ENCODE measurements at places on chromosomes 1 and 21.

DNA sequence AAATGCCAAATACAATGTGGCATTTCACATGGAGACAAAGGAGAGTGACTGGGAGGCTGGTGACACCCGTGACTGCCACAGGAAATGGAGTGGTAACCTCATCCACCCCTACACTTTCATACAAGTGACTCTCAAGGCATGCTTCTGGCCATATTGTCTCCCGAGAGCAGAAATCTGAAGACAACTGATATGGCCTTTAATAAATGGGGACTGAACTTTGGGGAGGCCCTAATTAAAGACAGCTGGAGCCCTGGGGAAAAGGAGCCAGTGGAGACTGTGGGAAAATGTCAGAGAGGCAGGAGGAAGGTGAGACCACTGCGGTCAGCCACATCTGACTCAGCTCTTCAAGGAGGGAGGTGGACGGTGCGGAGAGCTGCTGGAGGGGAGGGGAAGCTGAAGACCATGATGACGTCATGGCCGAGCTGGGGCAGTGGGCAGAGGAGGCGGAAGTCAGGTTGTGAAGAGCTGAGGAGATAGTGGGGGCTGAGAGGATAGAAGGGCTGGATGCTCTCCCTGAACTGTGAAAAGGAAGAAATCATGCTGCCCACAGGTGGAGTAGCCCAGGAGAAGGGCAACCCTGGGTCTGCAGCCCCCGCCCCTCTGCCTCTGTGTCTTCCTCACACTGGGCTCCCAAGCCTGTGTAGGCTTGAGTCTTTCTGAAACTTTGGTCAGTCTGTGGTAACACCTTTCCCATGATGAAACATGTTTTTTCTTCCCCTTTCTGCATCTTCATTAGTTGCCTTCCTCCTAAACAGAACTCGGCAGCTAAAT, 14.0 kb upstream of the NCF2 start:
- no peak for DNase-seq

GRCh38 chr1:45355683-45356082, 15.4 kb upstream of the MUTYH start:
- no peak for DNase-seq

DNA sequence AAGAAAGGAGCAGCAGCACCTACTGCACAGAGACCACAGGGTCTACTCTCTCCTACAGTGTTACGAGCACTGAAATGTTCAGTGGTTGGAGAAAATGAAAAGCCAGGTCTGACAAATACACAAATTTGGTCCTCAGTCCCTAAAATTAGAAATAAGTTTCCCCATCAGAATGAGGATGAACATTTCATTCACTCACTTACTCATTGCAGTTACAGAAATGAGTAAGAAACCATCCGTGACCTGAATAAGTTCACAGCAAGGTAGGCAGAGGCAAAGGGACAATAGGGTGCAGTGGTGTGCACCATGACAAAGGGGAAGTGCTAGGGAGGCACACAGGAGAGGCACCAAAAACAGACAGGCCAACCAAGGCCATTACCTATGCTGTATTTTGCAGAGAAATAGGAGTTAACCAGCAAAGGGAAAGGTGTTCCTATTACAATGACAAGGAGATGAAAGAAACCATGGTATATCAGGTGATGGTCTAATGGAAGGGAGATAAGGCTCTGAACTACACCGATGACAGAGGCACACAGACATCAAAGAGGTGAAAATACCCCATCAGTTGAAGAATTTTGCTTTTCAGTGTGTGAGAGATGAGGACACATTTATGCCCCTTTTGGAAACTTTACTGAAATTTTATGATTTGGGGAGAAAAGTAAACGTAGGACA, 29.4 kb downstream of the VAV3 start:
- no peak for DNase-seq

DNA sequence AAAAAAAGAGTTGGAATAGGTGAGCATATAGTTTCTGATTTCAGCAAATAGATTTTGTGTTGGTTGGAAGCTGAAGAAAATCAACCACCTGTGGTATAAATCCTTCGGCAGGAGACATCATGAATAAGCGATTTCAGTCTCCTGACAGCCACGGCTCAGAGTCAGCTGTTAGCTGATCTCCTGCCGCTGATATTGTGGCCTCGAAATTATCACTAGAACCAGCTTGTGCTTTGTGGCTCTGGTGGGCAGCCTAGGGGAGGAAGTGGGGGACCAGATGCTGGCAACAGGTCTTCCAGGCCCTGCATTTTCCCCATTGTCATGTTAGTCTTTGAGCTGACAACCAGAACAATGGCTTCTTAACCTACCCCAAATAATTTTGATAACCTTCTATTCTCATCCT, 842 bp upstream of the GCSAML start:
- DNase-seq = no peak

GRCh38 chr1:46446646-46447498, 42.8 kb upstream of the DMBX1 start:
- DNase-seq = peak; percentile 87

DNA sequence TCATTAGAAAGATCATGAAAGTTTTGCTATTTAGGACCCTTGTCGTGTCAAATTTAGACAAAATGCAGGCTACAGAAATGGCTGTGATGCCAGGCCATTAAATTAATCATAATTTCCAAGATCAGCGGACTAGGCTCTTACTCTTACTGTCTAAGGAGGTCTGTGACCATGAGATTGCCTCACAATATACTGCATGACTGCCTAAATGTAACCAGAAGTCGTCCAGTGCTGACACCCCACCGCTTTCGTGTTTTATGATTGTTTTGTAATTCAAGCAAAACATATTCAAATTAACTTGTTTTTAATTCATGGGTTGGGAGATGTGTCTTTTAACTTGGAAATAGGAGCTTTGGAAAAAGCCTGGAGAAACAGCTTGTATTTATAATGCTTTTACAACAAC, 947.5 kb downstream of the BRINP3 start:
- no peak for DNase-seq

- no peak for DNase-seq
Observed at GRCh38 chr1:159056069-159056698, 20.4 kb downstream of the AIM2 start.

DNA sequence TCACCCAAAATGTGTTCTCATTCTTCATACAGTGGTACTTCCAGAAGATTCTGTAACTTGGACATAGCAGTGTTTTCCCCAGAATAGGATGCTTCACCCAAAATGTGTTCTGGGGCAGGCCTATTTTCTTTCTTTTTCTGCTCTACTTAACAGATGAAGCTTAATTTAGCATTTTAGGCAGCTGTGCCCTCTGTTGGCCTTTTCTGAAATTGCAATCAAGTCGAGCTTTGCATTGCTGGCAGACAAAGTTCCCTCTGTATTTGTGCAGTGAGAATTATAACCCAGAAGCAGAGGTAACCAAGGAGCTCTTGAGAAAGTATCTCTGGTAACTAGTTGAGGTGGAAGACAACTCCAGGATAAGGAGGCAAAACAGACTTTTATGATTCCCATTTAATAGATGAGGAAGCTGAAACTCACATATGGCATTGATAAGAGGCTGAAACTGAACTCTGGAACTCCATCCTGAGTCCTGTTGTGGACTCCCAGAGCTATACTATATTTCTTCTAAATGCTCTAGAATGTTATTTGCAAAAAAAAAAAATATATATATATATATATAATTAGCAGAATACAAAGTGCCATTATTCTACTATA, 50.3 kb upstream of the L1TD1 start:
- peak; percentile 44 for DNase-seq

GRCh38 chr1:162275622-162276175, 101.0 kb downstream of the SPATA46 start:
- no peak for DNase-seq

GRCh38 chr21:42873096-42873495, 6.2 kb downstream of the WDR4 start:
- DNase-seq = no peak

DNA sequence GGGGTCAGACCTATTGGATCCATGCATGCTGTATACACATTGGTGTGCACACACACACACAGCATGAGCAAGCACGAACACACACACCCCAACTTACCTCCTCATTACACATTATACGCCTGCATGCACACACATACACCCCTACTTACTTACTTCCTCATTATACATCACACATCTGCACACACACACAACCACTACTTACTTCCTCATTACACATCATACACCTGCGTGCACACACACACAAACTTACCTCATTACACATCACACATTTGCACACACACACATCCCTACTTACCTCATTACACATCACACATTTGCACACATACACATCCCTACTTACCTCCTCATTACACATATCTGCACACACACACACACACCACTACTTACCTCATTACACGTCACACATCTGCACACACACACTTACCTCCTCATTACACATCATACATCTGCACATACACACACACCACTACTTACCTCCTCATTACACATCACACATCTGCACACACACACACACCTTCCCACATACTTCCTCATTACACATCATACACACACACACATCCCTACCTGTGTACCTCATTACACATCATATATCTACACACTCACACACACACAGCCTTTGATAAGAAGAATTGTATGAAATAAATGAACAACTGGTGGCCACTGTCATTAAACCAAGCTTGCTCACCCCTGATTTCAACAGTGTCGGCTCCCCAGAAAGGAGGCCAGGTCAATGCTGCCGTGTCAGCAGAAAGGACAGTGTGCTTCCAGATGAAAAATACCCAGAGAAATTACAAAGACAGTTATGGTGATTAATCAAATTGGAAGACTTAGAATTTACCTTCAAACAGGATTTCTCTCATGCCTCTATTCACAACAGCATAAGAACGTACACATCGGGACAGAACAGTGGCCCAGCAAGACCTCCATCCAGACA, 117.8 kb downstream of the SETD4 start:
- no peak for DNase-seq

- no peak for DNase-seq
Observed at GRCh38 chr1:66374561-66375111, 159.3 kb upstream of the SGIP1 start.

DNA sequence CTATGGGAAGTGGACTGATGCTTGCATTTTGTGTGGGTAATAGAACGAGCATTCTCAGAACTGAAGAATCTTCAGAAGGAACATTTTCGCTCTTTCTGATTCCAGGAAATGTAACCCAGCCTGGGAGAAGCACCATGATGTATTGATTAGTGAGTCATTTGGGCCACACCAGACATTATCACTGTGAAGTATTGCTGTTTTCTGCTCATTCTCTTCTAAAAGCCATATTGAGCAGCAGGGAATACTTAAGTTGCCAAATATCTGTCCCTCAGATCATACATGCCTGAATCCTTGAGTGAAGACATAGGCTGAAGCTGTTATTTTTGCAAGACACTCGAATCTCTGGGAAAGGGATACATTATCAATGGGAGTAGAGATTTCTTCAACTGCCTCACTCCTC, 213.1 kb downstream of the PCP4 start:
- no peak for DNase-seq

DNA sequence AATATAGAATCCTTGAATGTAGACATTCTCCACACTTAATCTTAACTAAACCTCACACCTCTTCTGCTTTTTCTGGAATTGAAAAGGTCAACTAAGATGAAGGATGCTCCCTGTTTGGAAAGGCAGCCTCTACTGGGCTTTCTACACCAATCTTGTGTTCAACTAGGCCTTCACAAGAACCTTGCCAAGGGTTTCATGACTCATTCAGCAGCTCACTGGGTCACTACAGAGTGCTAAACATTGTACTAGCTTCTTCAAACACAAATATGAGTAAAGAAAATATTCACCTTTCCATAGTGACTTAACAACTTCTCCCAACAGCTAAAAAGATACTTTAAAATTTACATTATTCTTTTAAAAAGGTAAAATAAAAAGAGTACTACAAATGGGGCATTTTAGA, 135.3 kb upstream of the PRMT6 start:
- DNase-seq = no peak

- no peak for DNase-seq
Observed at GRCh38 chr1:25534410-25534788, 9.0 kb upstream of the LDLRAP1 start.

GRCh38 chr1:221992427-221992826, 250.5 kb upstream of the DUSP10 start:
- DNase-seq = no peak

DNA sequence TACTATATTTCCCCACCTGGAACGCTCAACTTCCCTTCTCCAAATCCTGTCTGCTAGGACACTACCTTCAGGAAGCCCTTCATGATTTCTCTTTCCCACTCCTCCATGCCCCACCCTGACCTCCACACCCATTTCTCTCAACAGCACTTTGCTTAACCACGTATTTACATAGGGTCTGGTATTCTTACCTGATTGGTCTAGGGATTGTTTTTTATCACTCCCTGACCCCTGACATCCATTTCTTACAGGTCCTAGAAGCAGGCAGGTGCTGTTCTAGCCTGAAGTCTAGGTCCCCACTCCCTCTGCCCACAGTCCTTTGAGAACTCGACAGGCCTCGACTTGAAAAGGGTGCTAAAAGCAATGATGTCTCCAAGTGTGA, 47.5 kb downstream of the DMAP1 start:
- no peak for DNase-seq

GRCh38 chr21:26140926-26141325, 29.6 kb downstream of the APP start:
- no peak for DNase-seq

DNA sequence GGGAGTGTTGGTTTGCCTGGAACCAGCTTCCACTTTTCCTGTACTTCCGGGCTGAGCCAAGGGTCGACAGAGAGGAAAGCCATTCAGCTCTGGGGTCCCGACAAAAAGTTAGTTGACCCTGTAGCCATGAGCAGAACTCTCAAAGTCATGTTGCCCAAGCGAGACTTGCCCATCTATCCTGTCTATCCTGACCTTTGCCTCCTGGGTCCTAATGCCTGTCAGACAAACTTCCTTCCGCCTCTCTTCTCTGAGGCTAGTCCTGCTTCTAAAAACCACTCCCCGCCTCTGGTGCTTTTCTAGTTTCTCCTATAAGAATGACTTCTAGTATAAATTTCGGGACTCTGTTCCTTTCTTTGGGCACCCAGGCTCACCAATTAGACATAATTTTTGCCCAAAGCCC, 7.7 kb upstream of the PCP4L1 start:
- DNase-seq = no peak

- no peak for DNase-seq
Observed at GRCh38 chr1:235357485-235358373, 9.5 kb upstream of the TBCE start.

- no peak for DNase-seq
Observed at GRCh38 chr1:38138498-38139233, 92.1 kb upstream of the POU3F1 start.

GRCh38 chr1:47934243-47934805, 62.9 kb downstream of the TRABD2B start:
- no peak for DNase-seq

GRCh38 chr1:57761628-57762027, 337.8 kb upstream of the DAB1 start:
- no peak for DNase-seq

GRCh38 chr1:56095696-56096665, 483.4 kb downstream of the PLPP3 start:
- DNase-seq = no peak

DNA sequence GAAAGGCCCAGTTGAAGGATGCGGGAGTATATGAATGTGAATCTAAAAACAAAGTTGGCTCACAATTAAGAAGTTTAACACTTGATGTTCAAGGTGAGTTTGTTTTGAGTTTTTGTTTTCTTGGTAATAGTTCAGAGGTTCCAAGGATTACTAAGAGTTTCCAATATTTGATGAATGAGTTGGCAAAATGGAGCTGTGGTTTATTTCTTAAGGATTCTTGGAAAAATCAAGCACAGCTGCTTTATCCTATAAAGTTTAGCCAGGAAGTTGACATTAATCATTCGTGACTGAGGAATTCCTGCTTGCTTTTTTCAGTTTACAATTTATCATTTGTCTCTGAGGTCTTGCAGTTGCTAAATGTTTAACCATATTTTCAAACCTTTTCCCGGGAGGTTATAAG, 15.1 kb downstream of the VCAM1 start:
- no peak for DNase-seq
